ENCODE measurements at places on chromosomes 1 and 21. TPM values are rescaled to one million over a fixed set of nuclear protein-coding genes. Genes with fewer than 3 reads are reported as not detected.
A peak's percentile ranks its signal among the peaks of the same experiment; 100 is the strongest.

- DNase-seq: no peak
Observed at GRCh38 chr21:15514073-15514946, 215.5 kb upstream of the USP25 start.

DNA sequence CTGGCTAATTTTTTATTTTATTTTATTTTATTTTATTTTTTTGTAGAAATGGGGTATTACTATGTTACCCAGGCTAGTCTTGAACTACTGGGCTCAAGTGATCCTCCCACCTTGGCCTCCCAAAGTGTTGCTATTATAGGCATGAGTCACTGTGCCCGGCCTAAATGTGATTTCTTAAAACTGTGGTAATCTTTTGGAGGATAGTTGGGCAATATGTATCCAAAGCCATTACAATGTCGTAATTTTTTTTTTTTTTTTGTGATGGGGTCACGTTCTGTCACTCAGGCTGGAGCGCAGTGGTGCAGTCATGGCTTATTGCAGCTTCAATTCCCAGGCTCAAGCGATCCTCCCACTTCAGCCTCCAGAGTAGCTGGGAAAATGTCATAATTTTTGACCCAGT is 14.2 kb downstream of the ETV3L start:
- DNase-seq: no peak

DNA sequence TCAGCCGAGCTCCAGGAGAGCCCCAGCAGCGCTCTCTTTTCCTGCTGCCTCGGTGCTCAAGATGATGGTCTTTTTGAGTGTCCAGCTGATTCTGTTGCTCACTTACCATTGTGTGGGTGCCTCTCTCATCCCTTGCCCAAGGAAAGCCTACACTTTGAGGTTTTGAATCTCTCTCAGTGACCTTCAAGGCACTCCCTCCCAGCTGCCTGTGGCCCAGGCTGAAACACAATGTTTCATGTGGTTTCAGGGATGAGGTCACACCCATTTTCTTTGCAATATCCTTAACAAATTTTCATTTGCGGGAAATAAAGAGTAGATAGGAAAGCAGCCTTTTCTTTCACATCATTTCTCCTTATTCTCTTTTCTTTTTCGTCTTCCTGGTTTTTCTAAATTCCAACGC is 12.6 kb upstream of the MRPS14 start:
- DNase-seq: no peak

GRCh38 chr1:151134396-151134795 is 12.0 kb downstream of the SEMA6C start:
- DNase-seq: no peak

DNA sequence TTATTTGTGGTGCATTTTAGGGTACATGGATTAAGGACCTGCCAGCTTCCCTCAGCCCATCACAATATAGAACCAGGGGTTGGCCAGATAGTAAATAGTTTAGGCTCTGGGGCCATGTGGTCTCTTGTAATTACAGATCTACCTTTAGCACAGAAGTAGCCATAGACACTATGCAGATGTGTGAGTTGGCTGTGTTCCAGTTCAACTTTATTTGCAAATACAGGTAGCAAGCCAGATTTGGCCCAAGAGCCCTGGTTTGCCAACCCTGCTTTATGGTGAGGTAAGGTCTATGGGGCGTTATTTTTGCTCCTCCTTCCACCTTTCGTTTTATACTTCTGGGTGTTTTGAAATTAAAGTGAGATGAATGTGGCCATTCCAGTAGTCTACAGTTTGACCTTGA is 48.7 kb downstream of the MRPS6 start:
- no peak for DNase-seq

GRCh38 chr1:64864018-64864940 is 102.1 kb downstream of the JAK1 start:
- peak; percentile 67 for DNase-seq

- DNase-seq: no peak
Observed at GRCh38 chr1:167713330-167714081, 8.3 kb upstream of the MPZL1 start.

DNA sequence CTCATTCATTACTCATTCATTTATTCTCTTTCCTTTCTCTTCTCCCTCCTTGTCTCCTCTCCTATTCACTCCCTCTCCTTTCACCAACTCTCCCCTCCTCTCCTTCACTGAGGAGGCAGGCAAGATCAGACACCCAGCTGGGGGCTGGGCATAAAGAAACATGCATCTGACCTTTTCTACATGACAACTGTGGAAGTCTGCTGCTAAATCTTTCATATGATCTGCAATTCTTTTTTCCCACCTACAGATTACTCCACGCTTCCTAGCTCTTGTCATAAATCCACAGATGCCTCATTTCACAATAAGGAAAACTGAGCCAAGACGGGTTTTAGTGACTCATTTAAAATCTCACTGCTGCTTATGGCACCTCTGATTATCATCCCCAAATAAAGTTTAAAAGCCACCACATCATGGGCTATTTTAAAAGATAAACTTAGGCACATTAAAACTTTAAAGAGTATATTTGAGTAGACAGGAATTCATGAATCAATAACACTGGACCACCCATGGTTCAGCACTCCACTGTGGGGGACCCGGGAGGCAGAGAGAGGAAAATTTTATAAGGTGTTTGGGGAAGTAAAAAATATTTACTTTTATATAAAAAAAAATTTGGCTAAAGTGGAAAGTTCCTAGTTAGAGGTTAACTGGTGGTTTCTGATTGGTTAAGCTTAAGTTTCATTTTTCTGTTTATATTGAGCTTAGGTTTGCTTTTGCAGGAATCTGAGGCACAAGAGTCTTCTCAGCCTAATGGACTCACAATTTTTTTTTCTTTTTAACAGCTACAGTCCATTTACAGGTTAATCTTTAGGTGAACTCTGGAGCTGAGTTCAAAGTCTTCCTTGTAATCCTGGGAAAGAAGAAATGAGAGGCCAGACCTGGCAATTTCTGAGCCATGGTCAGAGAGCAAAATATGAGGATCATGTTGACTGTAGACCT is 55.8 kb upstream of the DNAH14 start:
- no peak for DNase-seq

DNA sequence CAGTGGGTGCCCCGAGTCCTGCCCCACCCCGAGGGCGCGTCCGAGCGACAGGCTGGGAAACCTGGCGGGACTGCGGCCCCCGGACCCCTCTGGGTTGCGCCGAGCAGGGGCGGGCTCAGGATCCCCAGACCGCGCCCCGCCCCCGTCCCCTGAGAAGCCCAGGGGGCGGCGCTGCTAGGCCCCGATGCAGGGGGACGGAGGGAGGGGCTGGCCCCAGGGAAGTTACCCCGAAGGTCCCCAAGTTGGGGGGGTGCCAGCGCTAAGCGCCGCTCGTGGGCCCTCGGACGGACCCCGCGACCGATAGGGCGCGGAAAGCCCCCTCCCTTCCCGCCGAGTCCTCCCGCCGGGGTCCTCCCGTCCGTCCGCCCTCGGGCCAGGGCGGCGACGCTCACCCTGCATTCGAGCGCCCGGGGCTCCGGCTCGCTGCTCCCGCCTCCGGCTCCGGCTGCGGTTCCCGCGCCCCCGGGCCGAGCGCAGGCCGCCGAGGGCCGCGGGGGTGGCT is 414 bp downstream of the GPR153 start:
- DNase-seq: no peak

DNA sequence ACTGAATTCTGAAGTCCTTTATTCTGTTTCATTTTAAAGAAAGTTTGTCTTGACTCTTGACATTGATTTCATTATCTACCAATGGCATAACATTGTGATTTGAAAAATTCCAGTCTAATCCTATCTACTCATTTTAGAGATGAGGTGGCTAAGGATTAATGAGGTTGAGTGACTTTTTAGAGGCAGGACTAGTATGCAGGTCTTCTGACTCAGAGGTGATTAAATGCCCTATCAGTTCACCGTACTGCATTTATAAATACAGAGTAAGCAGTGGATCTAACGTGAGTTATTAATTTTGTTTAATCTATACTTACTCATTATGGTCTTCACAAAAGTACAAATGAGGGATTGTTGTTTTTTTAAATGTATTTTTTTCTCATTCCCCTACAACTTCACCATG is 277.6 kb downstream of the PTBP2 start:
- no peak for DNase-seq

DNA sequence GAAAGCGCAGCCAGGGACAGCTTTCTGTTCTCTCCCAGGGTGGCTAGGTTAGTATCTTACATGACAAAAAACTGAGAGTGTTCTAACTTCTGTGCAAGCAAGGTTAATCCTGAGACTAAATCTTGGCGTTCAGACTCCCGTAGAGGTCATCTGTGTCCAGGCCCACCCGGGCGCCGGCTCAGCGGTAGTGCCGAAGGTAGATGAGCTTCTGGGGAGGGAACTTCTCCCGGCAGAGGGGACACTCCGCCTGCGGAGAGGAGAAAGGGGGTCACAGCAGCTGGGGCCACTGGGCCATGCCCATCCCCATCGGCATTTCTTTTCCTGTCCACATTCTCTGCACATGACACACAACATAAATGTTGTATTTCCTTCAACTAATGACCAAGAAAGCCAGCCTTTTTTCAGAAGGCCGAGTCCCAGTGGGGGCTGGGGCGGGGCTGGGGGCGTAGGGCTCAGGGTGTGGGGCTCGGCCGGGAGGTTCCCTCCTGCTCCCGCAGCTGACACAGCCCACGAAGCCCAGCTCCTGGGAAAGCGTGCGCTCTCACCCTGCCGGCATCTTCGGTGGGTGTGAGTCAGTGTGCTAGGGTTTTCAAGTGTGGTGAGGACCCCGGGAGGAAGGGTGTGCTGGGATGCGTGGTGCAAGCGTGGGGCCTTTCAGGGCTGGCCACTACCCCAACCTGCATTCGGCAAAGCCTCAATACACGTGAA is 6.6 kb downstream of the PEX10 start:
- DNase-seq: no peak

DNA sequence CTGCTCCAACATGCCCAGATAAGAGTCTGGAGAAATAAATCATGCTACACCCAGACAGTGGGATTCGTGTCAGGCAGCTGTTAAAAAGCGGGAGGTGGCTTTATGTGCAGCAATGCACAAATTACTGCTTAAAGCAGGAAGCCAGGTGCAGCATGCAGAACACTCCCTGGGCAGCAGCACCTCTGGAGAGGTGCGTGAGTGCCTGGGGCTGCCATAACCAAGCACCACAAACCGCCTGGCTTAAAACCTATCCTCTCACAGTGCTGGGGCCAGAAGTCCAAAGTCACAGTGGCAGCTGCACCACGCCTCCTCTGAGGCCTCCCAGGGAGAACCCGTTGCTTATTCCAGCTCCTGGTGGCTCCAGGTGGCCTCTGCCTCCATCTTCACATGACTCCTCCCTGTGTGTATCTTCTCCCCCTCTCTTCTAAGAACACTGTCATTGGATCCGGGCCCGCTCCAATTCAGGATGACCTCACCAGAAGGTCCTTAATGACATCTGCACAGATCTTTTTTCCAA is 115.6 kb downstream of the SIK1 start:
- DNase-seq: no peak

DNA sequence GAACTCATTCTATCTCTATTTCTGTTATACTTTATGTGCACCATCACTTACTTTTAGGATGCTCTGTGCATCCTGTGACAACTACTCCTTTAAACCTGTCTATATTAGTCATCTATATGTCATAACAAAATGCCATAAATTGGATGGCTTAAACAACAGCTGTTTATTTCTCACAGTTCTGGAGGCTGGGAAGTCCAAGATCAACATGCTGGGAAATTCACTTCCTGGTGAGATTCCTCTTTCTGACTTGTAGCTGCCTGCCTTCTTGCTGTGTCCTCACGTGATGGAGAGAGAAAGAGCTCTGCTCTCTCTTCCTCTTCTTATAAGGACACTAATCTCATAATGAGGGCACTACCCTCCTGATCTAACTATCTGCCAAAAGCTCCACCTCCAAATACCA is 62.3 kb upstream of the RCOR3 start:
- DNase-seq: no peak

DNA sequence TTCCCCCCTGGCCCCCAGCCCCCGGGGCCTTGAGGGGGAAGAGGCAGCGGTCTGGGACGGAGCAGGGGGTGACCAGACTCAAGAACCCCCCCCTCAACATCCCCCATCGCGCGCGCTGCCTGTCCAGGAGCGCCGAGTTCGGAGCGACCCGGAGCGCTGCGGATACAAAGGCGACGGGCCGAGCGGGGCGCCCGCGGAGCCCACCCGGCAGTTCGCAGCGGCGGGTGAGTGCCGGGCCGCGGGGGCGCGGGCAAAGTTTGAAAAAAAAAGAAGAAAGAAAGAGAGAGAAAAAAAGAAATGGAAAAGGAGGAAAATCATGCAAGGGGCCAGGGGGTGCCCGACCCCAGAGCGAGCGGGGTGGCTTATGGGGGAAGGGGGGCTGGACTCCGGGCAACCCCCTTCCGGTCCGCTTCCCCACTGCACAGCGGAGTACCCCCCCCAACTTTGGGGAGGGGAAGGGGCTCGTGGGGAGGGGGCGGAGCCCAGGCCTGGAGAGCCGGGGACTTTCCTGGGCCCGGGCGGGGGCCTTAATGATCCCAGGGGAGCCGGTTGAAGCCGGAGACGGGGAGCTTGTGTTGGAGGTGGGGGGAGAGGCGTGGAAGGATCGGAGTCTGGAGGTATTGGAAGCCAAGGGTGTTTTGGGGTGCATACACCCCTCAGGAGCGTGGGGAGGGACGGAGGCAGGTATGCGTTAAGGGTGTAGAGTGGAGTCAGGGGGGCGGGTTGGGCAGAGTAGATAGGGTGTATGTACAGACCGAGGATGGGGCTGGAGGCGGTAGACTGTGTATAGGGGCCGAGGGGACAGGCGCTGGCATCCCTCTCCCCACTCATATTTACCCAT is 502 bp downstream of the VANGL2 start:
- no peak for DNase-seq

- DNase-seq: no peak
Observed at GRCh38 chr1:187516874-187517273, 688.1 kb downstream of the PLA2G4A start.

- no peak for DNase-seq
Observed at GRCh38 chr1:107794571-107794970, 170.4 kb downstream of the VAV3 start.

- DNase-seq: no peak
Observed at GRCh38 chr21:41411449-41412089, 14.5 kb upstream of the MX1 start.

TSPEAR gene
- total RNA-seq: not detected

AXDND1 gene
- total RNA-seq: not detected

RGS1 gene
- not detected for total RNA-seq

LCE1F gene
- not detected for total RNA-seq

LINGO4 gene
- total RNA-seq: not detected

FCRL5 gene
- total RNA-seq: under 0.01 TPM

OR2L8 gene
- not detected for total RNA-seq

NPHS2 gene
- not detected for total RNA-seq

HRNR gene
- not detected for total RNA-seq

PLA2G5 gene
- 0.07 TPM for total RNA-seq

PARS2 gene
- 3.2 TPM for total RNA-seq

SLC26A9 gene
- total RNA-seq: not detected

DMBX1 gene
- not detected for total RNA-seq

OR14I1 gene
- total RNA-seq: not detected

KCNT2 gene
- total RNA-seq: 2.5 TPM

PTCH2 gene
- 0.04 TPM for total RNA-seq

Data from pulmonary artery endothelial cell (primary cell).